ENCODE measurements at places on chromosomes 13 and 19. TPM values are rescaled to one million over a fixed set of nuclear protein-coding genes. Genes with fewer than 3 reads are reported as not detected.

The ZNF880 gene
- total RNA-seq: 21.8 TPM

The CEACAM20 gene
- total RNA-seq: not detected

The IGSF23 gene
- total RNA-seq: 0.17 TPM

The MRI1 gene
- 56.0 TPM for total RNA-seq

The MYH14 gene
- not detected for total RNA-seq

The GIPC3 gene
- not detected for total RNA-seq

The PBX4 gene
- total RNA-seq: 1.6 TPM

The CEACAM16 gene
- not detected for total RNA-seq

The ZNF787 gene
- total RNA-seq: 49.1 TPM

The ACP5 gene
- total RNA-seq: 0.66 TPM

The ASF1B gene
- 11.9 TPM for total RNA-seq

The ATXN8OS gene
- not detected for total RNA-seq

The UBL3 gene
- 12.4 TPM for total RNA-seq

The KIR2DL1 gene
- total RNA-seq: not detected

The RNF113B gene
- total RNA-seq: not detected

The KRTDAP gene
- total RNA-seq: not detected

The C13orf42 gene
- not detected for total RNA-seq

The DACT3 gene
- total RNA-seq: 15.5 TPM

The ZNRF4 gene
- not detected for total RNA-seq

The ATP1A3 gene
- 0.15 TPM for total RNA-seq

The LRRC63 gene
- total RNA-seq: 0.17 TPM

The PSPN gene
- 1.7 TPM for total RNA-seq

The IGFL1 gene
- not detected for total RNA-seq

The PPP1R13L gene
- total RNA-seq: 2.2 TPM

The IL11 gene
- total RNA-seq: 2.6 TPM

The FXYD1 gene
- total RNA-seq: 0.44 TPM

The SIGLEC9 gene
- not detected for total RNA-seq

The GFY gene
- total RNA-seq: not detected

The AP1M2 gene
- not detected for total RNA-seq

The RASA3 gene
- total RNA-seq: 33.2 TPM

The SIX5 gene
- 18.9 TPM for total RNA-seq

The TMPRSS9 gene
- not detected for total RNA-seq

The SLITRK6 gene
- total RNA-seq: 0.83 TPM

The DENND1C gene
- total RNA-seq: not detected

The DMPK gene
- 94.1 TPM for total RNA-seq

The KLC3 gene
- total RNA-seq: under 0.01 TPM
